ENCODE measurements at places on chromosomes 2 and 18.

GRCh38 chr2:192559587-192559986 lies 364.9 kb upstream of the TMEFF2 start:
- DNase-seq: peak; percentile 8

DNA sequence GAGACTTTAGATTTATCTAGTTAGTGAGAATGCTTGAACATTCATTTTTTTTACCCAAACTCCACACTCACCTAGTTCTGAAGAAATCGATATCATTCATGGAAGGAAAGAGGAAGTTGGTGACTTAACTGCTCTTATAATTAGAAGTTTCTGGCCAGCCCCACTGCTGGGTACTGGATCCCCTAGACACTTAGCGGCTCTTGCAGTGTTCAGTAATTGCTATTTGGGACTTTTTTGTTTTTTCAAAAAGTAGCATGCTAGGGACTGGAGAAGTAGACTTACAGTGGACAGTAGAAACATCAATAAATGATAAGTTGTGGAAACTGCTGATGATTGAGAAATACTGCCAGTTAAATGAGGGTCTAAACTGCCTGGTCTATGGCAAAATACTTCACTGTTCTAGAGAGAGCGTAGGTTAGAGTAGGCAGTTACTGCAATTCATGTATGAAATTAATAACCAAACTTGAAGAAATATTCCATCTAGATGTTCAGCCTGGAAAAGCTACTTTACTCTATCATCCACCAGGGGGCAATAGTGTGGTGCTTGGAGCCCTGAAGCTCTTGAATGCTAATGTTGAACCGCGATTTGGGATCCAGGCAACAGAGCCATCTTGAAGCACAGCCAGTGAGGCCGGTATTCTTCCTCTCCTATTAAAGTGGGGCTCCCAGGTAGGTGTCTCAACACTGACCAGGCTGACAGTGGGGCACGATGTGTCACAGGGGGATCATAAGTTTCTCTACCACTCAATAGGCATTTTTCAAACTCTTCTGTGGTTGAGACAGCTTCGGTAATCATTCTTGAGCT lies 146.1 kb upstream of the SESTD1 start:
- peak; percentile 56 for DNase-seq

DNA sequence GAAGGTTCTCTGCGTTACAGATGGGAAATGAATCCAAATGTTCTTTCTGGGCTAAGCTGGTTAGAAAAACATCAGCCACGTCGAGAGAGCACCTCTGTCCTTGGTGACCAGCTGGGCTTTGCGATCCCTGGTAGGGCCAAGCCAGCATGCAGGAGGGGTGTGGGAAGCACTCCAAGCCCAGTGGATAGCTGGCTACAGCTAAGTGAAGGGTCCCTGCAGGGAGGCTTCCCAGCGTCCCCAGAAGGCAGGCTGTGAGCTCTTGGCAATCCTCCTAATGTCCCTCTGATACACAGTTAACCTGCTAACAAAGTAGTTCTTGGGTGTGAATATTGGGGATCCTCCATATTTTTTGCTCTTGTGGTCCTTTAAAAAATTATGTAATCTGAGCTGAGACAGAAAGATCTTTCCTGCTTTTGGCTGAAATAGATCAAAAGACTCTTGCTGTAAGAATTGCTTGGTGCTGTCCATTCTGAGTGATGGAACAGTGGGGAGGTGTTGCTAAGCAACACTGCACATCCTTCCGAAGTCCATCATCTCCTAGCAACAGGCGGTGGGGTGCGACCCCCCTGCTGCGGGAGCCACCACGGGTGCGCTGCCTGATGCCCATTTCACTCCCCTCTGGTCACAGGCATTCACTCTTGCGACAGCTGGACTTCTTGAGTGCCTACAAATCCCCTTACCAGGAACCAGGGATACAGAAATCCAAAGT lies 88.5 kb upstream of the UXS1 start:
- no peak for DNase-seq

DNA sequence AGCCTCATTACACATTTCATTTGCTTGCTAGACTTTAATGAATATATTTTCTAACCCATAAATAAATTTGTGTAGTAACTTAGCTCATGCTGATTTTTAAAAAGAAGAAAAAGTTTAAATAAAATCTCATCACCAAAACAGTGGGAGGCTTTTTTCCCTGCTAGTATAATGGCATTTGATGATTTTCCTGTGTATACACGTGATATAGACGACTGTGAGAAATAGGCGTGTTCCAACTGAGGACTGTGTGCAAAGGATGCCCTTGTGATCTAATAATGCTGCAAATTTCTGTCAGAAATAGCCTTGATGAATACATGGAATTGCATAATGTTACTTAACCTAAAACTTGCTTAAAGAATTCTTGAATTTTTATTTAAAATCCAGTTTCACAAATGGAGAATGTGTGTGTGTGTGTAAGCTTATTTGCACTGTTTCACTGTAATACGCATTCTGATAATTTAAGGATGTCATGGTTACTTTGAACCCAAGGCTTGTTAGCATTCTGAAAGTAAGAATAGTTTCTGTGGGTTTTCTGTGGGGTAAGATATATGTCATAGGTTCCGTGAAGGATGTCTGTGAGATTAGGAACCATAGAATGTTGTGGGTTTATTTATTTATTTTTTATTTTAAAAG lies 178.0 kb downstream of the DLGAP1 start:
- DNase-seq: no peak

GRCh38 chr18:22848615-22849014 lies 84.5 kb upstream of the RBBP8 start:
- no peak for DNase-seq

DNA sequence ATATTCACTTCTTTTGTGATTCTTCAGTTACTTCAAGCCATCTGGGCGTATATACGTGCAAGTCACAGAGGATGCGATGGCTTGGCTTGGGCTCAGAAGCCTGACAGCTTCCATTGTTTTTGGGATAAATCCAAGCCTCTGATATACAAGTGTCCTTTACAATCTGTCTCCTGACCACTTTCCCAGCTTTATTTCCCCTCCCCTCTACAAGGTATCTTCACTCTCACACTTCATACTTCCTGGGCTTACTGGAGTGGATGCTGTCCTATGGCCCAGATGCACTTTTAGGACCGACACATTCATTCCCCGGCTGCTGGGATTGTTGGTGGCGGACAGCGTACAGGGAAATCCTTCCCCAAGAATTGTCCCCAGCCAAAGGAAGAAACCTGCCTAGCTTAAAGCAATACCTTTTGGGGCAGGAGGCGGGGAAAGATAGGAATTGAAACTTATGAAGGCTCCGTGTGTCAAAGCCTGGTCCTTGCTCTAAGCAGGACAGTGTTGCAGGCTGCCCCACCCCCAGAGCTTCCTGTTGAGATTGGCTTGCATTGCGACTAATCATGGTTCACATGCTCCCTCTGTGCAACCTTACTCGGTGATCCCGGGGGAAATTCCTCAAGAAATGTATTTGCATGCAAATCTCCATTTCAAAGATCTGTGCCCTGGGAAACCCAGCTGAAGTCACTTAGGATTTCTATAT lies 802.9 kb upstream of the ID2 start:
- DNase-seq: no peak

DNA sequence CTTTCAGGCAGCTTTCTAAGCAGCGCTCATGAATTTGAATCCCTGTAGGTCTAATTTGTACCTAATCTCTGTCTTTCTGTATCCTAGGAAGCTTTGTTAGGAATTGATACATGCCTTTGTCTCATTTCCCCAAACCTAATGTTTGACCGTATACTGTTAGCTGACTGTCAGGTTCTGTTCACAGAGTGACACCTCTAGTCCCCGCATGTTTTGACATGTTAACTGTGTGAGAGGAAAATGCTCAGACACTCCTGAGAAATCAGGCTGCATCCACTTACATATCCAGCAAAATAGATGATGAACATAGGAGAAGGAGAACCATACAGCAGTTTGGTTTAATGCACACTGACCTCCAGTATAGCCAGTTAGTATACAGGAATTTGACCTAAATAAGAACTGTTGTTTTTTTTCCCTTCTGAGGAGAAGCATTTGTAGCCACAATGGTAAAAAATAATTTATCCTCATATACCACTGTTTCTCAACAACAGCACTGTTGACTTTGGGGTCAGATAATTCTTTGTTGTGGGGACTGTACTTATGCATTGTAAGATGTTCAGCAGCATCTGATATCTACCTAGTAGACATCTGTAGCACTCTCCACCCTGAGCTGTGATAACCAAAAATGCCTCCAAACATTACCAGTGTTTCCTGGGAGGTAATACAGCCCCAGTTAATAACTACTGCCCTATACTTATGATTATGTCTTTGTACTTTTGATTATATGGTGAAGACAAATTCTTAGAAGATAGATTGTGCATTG lies 130.9 kb downstream of the NCOA1 start:
- DNase-seq: no peak

- no peak for DNase-seq
These were observed 25.5 kb downstream of the RBM44 start for GRCh38 chr2:237824085-237824484.

GRCh38 chr18:54822872-54823845 lies 5.1 kb upstream of the RAB27B start:
- peak; percentile 46 for DNase-seq

- no peak for DNase-seq
These were observed 224.2 kb downstream of the ALK start for GRCh38 chr2:29697181-29697580.

DNA sequence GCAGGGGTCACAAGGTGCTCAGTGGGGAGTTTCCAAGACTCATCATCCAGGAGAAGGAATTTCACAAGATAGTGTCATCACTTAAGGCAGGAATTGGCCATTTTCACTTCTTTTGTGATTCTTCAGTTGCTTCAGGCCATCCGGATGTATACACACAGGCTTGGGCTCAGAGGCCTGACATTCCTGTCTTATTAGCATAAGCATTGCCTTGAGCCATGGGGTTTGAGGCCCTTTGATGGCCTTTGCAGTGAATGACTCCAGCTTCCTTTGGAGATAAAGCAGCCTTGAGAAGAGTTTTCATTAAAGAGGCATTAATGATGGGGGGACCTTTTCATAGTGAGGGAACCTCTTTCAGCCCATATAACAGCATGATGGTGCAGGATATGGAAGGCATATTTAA lies 366.0 kb upstream of the CNTNAP5 start:
- DNase-seq: no peak

- no peak for DNase-seq
These were observed 82.2 kb upstream of the HDAC4 start for GRCh38 chr2:239482778-239483712.

DNA sequence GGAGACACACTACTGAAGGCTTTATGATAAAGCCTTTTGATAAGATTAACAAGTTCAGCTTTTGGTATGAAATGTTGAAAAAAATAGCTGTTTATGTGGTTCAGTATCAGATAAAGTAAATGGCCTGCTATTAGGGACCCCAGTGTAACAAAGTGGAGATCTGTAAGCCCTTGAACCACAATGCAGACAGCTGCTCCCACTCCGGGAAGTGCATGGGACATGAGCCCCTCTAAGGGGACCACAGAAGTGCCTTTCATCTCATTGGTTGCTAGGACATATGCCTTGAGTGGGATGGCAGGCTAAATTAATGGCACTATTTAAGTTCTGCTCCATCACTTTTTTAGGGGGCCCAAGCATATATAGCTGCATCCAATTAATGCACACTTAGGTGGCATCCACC lies 167.6 kb upstream of the SOX11 start:
- no peak for DNase-seq

DNA sequence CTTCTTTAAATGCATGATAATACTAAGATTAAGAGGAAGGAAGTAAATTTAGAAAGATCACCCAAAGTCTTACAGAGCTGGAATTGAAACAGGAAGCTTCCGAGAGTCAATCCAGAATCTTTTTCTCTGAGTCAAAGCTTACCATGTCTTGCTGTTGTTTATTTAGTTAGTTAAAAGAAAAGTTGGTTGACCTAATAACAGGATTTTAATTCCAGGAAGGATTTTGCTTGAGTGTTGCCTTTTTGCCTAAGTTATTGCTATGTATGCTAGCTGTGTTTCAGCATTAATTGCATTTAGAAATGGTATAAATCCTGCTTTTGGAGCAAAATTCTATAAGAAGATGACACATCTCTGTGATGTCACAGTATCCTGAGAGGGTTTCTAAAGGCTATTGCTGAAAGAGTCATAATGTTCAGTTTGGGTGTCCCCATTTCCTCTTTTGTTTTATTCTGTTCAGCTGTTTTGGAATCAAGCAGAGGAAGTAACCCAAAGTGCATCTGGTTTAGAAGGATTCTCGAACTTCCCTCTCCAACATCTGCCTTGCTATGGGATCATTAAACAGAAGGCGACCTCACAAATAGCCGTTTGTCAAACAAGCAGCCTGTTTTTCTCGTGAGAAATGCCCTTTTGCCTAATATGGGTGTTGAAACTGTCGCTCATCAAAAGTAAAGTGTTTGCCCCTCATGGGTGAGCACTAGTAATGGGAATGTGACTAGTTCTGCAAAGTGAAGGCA lies 271.5 kb upstream of the MMADHC start:
- DNase-seq: peak; percentile 47

- DNase-seq: no peak
These were observed 163.1 kb downstream of the CDH20 start for GRCh38 chr18:61496374-61496773.

DNA sequence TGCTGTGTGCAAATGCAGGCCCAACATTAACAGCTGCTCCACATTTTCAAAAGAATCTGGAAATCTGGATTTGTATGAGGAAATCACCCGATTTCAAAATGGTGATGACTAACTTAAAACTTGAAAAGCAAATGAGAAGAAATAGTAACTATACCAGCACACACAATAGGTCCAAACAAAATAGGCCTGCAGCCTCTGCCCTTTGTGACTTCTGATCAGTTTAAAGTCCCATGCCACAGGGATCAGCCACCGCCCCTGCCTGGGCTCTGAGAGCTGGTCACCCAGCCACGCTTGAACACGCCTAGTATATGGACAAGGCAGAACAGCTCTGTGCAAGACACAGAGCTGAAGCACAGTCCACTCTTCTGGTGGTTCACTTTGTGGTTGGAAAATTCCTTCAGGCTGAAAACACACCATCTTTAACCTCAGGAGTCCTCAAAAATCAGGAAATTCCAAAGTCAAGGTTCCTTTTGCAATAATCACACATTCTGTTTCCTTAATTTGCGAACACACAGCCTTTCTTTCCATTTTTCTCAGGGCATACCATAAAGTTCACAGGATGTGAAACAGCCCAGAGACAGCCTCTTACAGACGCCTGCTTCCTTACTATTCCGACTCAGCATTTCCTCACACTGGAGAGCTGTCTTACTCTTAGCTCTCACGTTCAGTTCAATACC lies 150.1 kb upstream of the RIOK3 start:
- DNase-seq: peak; percentile 40

DNA sequence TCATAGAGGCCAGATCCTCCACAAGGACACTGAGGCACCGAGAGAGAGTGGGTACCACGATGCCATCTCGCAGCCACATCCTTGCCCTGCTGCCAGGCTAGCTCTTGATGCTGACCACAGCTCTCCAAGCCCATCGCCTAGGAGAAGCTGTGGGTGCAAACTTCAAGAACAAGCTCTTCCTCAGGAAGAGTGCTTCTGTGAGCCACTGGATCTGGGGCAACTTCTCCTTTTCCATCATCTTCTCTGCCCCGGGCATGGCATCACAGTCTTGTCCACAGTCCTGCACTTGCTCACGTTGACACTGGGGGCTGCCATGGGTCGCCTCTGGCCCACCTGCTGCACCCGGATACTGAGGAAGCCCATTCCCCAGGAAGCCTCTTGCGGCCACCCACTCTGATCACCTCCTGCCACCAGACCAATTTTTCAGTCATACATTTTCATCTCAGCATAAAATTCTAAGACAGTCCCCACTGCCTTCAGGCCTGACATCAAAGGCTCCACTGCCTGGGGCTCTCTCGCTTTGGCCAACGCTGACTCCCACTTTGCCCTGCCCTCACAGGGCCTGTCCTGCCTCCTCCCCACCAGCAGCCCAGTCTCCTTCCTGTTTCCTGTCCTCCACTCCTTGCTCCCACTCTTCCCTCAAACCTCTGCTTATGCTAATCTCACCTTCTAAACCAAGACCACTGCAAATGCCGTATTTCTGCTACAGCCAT lies 243.9 kb downstream of the AFF3 start:
- no peak for DNase-seq
